ENCODE measurements at places on chromosomes 5 and 9. TPM values are rescaled to one million over a fixed set of nuclear protein-coding genes. Genes with fewer than 3 reads are reported as not detected.

GRCh38 chr5:153399595-153399994 is 90.9 kb upstream of the GRIA1 start:
- DNase-seq: no peak

DNA sequence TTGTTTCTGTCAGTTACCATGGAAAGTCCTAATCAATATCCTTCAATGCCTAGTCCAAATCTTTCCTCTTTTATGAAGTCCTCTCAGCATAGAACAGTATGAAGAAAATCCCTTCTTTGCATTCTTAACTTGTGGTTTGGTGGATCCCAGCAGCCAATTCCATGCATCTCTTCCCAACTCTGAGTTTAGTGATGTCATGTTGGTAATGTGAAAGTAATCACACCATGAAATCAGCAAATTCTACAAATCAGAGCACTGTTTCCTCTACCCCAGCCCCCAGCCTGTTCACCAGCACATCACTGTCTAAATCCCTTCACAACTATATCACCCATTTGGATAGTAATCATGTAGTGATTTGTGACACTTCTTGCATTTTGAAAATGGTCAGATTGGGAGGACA is 4.7 kb upstream of the C1QTNF2 start:
- no peak for DNase-seq

DNA sequence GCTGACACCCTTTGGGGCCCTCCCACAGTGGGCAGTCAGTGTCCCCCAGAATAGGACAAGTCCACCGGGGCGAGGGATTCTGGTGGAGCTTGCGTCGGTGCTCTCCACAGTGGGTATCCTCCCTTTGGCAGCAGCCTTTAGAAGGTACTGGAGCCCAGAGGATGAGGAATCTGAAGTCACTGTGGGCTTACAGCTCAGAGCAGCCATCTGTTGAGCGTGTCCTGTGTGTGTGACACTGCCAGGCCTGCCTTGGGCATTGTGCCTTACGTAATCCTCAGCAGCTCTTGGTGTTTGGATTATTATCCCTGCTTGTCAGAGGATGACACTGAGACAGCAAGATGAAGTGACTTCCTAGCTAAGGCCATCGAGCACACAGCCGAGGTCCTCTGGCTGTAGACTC is 12.6 kb downstream of the URM1 start:
- DNase-seq: no peak

GRCh38 chr9:38371495-38371894 is 21.0 kb upstream of the ALDH1B1 start:
- peak; percentile 58 for DNase-seq

GRCh38 chr9:100082782-100083181 is 16.0 kb downstream of the ERP44 start:
- DNase-seq: no peak

DNA sequence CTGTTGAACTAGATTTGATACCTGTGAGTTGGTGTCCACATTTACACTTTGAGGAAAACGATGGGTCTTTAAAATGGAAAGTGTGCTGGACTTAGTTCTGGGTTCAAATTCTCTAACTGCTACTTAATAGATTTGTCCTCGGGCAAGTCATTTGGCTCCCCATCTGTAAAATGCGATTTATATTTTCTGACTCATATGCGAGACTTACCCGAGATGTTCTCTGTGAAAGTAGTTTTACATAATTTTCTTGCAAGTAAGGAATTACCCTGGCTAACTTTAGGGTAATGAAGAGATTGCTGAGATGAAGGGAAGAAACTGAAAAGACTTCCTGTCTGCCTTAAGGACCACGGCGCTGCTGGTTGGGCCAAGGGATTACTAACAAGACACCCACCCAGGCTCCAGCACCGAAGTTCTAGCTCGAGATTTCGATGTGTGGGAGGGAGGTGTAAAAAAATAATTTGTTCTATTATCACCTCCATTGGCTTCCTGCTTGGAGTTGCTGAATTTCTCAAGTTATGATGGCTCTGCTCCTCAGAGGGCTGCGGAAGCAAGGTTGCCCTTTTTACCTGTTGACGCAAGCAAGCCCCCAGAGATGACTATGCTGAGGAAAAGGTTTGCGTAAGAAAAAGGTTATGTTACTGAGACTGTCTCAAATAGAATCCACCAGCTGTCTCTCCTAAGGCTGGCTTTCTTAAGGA is 24.1 kb downstream of the PCSK1 start:
- DNase-seq: no peak

DNA sequence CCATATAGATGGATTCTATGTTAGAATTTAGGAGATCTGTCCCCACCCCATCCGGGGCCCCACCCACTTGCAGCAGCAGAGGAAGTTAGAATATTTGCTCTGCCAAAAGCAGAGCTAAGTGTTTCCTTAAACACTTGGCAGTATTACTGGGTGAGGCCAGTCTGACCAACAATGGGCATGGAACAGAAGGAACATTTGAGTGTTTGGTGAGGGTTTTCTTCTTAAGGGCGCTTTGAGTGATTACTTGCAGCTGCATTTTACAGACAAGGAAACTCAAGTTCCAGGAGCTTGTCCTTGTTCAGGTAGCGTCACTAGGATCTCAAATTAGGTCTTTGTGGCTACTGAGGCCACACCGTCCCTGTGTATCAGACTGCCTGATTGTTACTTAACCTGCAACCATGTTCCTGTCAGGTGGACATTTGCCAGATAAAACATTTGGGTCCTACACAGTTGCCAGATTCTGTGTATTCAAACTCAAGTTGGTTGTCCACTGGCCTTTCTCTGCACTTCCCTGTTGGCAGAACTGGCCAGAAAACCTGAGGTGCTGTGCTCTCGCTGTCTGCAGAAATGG is 59.3 kb downstream of the SLC46A2 start:
- DNase-seq: peak; percentile 78

- no peak for DNase-seq
Observed at GRCh38 chr9:96478829-96479371, 28.9 kb downstream of the HABP4 start.

DNA sequence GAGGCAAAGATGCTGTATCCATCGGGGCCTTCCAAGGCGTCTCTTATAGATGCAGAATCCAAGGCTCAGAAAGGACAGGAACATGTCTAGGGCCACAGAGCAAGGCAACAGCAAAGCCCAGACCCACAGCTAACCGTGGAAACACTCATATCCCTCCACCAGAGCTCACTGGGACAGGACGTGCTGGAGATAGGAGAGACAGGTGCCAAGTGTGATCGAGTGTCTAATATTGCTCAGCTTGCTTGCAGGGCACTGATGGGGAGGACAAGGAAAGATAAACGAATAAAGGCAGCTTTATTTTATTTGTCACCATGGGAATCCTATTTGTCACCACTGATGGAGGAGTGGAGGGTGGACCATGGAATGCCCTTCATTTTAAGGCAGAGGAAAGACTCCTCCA is 44.0 kb upstream of the AKNA start:
- no peak for DNase-seq

GRCh38 chr9:89920131-89920530 is 315.3 kb downstream of the GADD45G start:
- no peak for DNase-seq

- DNase-seq: no peak
Observed at GRCh38 chr5:117487556-117487955, 912.9 kb upstream of the SEMA6A start.

DNA sequence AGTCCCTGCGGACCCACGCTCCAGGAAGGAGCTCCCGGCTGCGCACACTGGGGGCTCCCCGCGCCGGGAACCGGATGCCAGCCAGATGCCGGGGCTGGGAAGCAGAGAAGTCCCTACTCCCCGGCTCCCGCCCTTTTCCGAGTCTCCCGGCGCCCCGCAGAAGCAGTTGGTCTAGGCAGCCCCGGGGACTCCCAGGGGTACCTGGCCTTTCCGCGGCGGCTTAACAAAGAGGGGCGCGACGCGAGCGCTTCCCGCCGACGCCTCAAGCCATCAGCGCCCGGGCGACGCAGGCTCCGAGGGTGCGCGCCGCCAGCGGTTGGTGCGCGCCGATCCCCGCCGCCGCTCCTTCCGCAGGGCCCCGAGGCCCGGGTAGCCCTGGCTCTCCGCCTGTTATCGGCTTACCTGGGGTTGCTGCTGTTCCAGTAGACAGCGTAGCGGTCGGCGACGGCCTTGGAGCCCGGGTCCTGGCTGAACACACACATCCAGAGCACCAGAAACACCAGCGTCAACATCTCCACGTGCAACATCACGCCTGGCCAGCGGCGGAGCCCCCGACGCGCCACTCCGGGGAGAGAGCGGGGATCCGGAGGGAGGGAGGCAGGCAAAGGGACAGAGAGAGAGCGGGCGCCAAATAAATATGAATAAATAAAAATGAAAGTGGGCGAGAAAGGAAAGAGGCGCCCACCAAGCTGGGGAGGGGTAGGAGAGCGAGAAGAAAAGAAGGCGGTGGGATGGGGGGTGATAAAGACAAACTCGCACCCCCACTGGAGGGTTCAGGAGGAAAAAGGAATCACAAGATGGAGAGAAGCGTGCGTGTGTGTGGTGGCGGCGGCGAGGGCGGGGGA is 428 bp downstream of the EFNA5 start:
- DNase-seq: peak; percentile 27

DNA sequence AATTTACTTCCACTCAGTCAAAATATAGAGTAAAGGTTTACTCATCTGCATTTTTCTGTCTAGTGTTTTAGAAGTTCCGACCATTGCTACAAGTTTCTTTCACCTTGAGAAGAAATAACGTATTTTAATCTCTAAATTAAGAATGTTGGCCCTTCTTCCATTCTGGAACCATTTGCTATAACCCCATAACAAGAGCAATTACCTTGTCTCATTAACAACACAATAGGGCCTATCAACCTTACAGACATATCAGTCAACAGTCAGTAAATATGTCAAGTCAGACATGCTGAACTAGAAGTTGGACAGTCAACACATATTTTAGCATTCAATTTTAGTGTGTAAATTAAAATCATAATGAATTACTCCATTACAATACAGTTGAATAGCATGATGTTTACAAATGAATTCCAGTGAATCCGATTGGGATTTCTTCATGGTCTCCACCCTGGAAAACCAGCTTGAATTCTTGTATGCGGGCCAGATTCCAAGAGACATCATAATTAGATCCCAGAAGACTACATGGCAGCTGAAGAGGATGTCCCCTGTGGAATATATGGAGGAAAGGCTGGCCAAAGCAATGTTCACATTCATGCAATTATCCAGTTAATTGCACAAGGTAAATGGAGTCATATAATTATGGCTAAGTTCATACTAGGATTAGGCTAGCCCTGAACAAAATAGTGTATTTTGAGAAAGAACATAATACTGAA is 196.2 kb upstream of the TARS1 start:
- DNase-seq: no peak

DNA sequence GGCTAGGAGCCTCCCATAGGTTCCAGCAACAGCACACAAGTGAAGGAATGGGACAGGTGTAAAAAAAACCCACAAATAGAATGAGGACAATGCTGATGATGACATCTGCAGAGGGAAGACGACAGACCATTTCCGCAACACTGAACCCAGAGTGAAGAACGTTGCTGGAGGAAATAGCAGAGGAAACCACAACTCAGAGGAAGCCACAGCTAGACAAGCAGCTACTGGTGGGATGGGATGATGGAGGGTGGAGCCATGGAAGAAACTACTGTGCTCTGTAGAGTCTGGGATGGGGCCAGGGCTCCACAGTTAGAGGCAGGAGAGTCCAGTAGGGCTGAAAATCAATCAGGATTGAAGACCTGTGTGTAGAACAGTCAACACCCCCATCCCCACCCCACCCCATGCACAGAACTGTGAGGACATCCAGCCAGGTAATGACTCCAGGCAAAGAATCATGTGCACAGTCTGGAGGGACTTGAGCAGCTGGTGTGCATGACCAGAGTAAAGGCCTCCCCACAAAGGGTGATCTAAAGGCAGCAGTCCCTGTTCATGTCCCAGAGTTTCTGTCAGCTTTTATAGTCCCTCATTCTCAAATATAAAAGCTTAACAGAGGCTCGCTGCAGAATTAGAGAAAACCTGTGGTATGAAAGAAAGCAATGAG is 65.2 kb upstream of the SPIN1 start:
- peak; percentile 26 for DNase-seq

GRCh38 chr5:133713751-133714150 is 101.4 kb upstream of the FSTL4 start:
- no peak for DNase-seq

DNA sequence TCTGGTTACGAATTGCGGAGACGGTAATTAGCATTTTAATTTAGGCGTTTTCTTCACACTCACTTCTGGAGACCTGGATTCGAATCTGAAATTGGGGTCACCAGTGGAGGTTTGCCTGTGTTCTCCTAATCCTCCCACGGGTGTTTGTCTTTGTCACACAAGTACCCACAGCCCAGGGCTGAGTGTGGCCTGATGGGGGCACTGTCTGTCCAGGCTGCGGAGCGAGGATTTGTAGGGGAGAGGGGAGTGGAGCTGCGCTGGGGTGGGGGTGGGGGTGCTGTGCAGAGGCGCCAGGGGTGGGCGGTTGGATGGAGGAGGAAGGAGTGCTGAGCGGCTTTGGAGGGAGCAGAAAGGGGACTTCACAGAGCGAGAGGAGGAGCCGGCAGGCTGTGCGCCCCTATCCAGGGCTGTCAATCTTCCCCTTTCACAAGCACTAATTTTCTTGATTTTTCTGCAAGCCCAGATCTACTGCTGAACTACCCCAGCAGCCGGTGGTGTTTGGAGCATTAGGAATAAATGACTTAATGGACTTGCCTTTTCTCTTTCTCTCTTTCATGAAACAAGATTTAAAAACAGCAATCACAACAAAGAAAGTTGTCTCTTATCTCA is 53.1 kb downstream of the TSPAN17 start:
- DNase-seq: no peak

DNA sequence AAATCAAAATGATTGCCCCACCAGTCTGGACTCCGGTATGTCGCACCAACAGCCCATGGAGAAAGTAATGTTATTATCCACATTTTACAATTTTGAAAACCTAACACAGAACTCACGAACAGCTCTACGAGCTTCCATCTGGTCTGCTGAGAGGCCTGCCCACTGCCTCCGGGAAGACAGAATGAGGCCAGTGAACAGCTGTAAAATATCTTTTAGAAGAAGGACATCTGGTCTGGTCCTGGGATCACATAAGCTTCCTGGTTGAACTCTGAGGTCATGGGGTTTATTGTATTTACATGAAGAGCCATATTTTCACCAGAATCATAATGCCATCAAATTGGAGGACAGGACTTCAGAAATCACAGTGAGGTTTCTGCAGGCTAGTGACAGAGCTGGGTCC is 89.0 kb downstream of the FRMD3 start:
- DNase-seq: no peak

DNA sequence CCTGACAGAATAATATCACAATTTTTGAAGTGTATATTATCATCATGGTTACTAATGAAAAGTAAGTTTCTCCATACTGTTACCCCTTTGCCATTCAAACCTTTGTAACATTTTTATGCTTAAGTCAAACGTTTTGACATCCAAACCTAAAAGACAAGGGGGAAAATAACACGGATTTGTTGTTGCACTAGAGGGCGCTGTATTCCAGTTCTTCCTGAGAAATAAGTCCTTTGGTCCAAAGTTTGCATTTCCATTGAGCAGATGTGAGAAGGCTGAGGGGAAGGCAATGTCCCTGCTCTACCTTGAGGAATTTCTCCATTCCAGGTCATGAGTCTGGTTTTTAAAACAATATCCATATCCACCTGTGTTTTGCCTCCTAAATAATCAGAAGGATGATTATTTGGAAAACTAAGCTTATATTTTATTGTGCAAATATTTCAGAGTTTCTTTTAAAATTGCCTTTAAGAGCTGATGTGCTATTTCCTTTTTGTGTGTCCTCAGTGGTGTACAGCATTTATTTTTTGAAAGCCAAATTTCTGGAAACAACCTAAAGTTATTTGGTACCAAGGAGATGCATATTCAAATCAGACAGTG is 9.7 kb downstream of the LECT2 start:
- peak; percentile 45 for DNase-seq

HMMR gene
- total RNA-seq: 5.7 TPM

MYO10 gene
- 53.7 TPM for total RNA-seq

ROPN1L gene
- 0.32 TPM for total RNA-seq

GPR150 gene
- total RNA-seq: 0.41 TPM

CLPTM1L gene
- total RNA-seq: 98.0 TPM

FOXD4L3 gene
- total RNA-seq: not detected

Data from transverse colon (tissue), 4 donors.